ENCODE measurements at places on chromosomes 4 and X. TPM values are rescaled to one million over a fixed set of nuclear protein-coding genes. Genes with fewer than 3 reads are reported as not detected.

The ATP1B4 gene
- not detected for total RNA-seq

GRCh38 chrX:149476513-149476912, 28.6 kb downstream of the IDS start:
- no peak for DNase-seq

GRCh38 chrX:15336023-15336413, 695 bp upstream of the PIGA start:
- DNase-seq, result peak; percentile 14

- no peak for DNase-seq
These were observed 1.4 kb downstream of the JADE3 start for GRCh38 chrX:46913667-46914066.

DNA sequence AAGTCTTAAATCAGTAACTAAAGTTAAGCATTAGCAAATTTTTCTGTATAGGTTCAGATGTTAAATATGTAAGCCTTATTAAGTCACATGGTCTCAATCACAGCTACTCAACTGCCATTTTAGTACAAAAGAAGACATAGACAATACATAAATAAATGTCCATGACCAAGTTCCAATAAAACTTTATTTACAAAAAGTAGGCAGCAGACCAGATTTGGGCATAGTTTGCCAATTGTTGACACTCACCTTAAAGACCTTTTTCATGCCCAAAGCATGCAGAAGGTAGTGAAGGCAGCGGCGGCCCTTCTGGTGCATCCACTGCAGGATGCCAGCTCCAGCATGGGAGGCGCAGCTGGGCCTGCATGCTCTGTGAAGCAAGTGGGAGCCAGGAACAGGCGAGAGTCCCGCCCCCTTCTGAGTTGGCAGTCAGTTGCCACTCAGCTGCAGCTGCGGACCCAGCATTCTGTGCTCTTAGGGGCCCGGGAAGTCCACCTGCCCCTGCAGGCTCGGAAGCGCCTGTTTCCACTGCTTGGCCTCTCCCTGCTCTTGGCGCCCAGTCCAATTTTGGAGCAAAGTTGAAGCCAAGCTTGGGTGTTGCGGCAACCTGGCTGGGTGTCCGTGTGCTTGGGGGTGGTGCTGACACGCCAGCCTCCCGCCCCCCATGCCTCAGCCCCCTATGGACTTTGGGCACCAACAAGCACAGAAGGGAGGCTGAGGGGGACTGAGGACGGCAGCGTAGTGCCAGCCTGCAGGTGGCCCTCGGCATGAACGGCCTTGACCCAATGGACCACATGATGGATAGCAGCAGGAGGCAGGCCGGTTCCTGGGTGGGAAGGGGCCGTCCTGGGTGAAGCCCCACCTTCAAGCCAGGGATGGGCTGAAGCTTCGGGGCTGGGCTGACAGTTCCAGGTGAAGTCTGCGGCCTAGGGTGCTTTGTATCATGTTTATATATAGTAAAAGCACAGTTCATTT, 42.4 kb upstream of the PABPC4L start:
- no peak for DNase-seq

DNA sequence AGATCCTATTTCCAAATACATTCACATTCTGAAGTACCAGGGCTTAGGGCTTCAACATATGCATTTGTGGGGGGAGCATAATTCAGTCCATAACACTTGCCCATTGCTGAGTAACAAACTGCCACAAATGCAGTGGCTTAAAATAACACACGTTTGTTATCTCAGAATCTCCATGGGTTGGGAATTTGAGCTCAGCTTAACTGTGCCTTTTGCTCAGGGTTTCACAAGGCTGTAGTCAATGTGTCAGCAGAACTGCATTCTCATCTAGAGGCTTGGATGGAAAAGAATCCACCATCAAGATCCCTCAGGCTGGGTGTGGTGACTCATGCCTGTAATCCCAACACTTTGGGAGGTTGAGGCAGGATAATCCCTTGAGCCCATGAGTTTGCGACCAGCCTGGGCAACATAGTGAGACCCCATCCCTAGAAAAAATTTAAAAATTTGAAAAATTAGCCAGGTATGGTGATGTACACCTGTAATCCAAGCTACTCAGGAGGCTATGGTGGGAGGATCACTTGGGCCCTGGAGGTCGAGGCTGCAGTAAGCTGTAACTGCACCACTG, 25.8 kb upstream of the TBL1X start:
- no peak for DNase-seq

DNA sequence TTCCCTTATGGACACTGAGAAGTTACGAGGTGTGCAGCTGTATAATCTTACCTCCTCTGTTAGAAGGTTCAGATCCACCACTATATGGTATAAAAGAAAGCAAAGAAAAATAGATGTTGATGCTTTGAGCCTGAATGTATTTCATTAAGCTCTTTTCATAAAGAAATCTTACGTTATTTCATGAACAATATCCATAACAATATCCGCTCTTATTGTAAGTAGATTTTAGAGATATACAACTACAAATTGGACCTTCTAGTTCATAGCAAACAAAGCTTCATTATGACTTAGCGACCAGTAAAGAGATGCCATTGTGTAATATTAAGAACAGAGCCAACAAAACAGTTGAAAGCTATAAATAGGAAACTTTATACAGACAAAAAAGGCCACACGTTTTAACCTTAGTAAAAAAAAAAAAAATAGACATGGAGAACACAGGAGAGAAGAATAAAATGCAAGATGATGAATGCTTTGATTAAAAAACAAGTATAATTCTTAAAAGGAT, 203.6 kb downstream of the PDGFC start:
- DNase-seq, result no peak

- no peak for DNase-seq
These were observed 181.7 kb downstream of the TEX13A start for GRCh38 chrX:105038672-105039328.

DNA sequence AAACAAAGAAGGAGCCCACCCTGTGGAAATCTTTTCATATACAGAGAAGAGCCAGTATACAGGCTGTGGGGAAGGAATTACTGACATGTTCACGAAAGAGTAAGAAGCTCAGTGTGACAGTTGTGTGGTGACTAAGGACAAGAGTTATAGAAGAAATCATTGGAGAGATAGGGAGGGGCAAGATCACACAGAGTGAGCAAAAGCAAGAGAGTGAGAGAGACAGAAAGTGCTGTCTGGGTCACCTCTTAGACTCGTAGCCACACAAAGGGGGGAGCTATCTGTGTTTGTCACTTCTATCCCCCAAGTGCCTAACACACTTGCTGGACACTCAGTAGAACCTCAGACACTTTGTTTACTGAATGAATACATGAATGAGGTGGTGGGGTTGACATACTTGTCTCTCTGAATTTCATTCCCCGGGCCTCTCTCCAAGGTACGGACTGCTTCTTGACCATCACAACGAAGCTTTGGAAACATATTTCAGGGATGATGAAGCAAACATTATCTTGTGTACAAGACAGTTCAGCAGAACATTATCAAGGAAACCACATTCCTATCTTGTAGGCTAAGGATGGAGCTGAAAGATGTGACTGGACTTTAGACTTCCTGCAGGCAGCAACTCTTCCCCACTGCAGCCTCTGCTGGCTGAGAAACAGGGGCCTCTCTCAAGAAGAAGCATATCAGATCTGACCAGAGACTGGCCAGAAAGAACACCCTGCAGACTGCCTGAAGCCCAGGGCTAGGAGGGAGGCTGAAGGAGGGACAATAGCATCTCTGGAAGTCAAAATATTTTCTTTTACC, 168.2 kb downstream of the AMELX start:
- no peak for DNase-seq

The ZNF185 gene
- 2.4 TPM for total RNA-seq

The SLITRK4 gene
- 0.10 TPM for total RNA-seq

DNA sequence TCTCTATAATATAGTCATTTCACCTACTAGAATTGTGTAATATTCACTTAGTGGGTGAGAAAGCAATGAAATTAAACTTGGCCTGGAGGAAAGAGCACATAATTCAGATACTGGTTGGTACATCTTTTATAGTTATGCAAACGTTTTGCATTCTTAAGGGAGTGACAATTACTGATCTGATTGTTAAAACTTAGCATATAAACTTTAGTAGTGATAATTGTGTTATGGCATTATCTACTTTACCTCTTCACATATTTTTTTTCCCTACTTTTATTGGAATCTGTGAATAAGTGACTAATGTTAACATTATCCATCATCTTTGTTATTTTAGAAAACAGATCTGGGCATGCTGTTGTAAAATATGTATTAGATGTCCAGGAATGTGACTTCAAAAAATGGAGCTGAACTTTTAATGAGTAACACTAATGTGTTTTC, 217.4 kb upstream of the GIMD1 start:
- no peak for DNase-seq

DNA sequence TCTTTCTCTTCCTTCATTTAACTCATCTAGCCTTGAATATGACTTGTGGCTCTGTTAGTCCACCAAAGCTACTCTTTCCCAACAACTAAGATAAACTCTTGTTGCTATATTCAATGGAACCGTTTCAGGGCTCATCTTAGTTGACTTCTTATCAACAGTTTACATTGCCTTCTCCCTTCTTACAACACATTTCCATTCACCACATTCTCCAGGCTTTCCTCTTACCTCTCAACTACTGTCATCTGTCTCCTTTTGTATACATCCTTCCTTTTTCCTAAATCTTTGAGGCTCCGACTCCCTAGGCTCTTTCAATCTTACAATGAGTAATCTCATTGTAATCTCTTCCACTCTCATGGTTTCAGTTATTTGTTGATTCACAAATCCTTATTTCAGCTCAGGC, 58.5 kb downstream of the NCAPG start:
- no peak for DNase-seq

DNA sequence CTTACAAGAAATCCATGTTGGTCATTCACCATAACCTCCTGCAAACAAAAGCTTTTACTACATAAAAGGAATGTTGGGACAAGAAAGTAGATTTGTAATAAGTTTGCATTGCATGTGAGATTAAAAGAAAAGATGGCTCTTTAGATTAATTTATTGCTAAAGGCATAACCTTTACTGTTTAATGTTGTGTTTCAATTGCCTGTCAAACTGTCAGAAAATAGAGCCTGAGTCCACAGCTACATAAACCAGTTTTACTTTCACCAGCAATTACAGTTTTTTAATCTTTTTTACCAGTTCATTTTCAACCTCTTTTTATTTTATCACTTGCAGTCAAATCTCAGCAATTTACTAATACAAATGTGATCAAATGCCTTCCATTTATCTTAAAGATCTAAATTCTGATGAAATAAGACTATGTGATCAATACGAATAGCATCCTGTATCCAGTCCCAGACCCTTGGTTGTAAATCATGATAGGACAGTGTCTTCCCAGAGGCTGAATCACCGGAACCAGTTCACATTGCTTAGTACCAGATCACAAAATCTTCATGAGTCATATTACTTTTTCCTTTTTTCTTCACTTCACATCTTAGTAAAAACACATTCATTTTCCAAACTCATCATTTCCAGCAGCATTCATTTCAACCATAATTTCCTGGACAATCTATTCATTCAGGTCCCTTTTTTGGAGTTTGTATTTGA, 95.4 kb upstream of the FRG1 start:
- DNase-seq, result no peak

The STK26 gene
- total RNA-seq, result 12.3 TPM

DNA sequence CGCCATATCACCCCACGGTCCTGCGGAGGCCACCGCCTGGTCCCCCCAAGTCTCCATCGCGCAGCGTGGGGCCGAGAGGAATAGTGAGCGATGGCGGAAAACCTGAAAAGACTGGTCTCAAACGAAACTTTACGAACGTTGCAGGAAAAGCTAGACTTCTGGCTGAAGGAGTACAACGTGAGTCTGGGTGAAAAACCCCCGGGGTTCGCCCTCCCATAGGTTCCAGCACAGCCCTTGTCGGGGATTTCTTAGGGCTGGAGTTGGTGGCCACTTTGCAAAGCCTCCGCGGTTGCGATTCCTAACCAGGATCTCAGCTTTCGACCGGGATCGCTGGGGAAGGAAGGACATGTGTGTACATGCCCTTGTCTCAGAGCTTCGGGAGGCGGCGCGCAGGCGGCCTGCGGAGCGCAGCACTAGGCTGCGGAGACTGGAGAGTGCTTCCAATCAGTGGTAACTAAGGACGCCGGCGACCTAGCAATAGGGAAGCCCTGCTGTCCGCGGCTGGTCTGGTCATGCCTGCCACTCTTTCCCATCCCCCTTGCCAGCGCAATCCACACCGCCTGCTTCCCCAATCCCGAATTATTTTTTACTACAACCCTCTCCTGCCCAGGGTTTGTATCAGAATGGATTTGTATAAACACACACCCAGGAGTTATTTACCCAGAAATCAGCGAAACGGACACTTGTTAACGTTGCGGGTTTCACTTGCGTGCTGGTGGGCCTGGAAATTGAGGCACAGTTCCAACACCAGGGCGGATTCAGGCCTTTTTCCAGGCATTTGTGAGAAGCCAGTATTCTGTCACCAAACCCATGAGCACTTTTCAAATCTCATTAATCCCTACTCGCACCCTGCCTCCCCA, 741 bp downstream of the SPATA18 start:
- DNase-seq, result peak; percentile 14

- DNase-seq, result no peak
These were observed 103.5 kb downstream of the IRF2 start for GRCh38 chr4:184370711-184371389.

The STATH gene
- total RNA-seq, result not detected

- no peak for DNase-seq
These were observed 81.8 kb upstream of the JADE1 start for GRCh38 chr4:128727658-128728057.

DNA sequence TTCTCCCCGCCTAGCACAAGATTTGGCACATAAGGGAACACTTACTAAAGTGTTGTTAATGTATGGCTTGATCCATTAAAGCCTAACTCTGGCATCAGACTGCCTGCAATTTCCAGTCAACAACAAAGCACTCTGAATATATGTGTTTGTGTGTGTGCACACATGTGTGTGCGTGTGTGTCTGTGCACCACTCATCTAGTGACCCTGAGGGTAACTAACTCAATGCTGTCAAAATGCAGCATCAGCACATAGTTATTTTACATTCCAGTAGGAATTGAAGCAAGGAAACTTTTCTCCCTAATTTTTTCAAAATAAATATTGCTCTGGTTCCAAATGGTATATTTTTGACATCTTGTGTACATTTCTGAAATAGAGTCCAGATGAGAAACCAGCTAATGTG, 94.4 kb downstream of the SHROOM4 start:
- DNase-seq, result no peak

DNA sequence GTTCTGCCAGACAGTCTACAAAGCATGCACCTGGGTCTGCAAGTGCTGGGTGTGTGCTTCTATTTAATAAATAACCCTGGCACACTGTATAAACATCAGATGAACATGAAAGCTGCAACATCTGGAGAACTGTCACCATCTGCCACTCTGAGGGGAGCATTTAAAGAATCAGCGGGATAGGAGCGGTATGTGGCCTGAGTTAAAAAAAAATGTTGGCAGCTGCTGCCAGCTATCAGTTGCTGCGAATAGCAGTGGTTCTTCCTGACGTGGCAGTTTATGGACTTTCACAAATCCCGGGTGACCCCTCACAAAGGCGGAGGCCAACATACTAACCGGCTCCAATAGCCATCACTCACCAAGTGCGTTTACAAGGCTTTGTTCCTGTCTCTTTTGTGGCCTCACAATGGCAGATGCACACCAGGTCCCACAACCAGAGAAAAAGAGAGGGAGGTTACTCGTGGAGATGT, 95.1 kb downstream of the RASL11B start:
- no peak for DNase-seq
